Esophagus squamous epithelium (tissue), 5 donors: ENCODE measurements at places on chromosomes 1 and 21.

- DNase-seq = no peak
Observed at GRCh38 chr1:3711780-3712451, 40.3 kb upstream of the CCDC27 start.

GRCh38 chr1:225253784-225254183, 174.1 kb downstream of the LBR start:
- no peak for DNase-seq

GRCh38 chr1:45303520-45304310, 23.0 kb upstream of the HPDL start:
- peak; percentile 88 for DNase-seq

DNA sequence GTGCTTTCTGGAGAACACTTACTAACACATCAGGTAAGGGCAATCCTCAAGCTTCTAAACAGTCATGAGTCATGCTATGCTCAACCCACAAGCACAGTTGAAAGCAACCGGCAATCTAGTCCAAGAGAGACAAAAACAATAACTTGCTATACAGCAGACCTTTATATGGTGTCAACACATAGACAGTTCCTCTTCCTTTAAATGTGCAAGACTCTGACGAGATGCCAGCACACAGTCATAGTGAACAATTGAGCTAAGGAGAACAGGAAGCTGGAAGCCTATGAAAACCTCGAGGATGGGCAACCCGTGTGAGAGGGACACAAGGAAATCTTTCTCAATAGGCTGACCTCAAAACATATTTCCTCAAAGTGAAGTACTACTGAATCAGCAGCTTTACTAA, 5.3 kb downstream of the ADIPOR1 start:
- no peak for DNase-seq

- DNase-seq = no peak
Observed at GRCh38 chr1:18928406-18928805, 26.1 kb upstream of the ALDH4A1 start.

DNA sequence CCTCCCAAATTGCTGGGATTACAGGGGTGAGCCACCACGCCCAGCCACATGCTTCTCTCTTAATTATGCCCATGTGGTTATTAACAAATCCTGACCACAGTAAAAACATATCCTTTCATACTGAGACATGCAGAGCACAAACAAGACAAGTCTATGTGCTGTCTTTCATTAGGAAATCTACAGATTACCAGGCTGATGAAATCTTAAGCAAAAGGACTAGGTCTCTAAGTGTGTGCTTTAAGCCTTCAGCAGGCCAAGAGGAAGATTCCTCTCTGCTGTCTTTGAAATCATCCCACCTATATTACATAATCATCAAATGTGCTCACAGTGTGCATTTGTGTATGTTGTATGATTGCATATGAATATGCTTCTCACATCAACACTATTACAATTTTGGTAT, 419.3 kb downstream of the KCTD3 start:
- no peak for DNase-seq

GRCh38 chr1:34726861-34727260, 28.0 kb upstream of the GJB5 start:
- no peak for DNase-seq

GRCh38 chr1:197666769-197667285, 108.5 kb downstream of the DENND1B start:
- no peak for DNase-seq

- DNase-seq = no peak
Observed at GRCh38 chr1:43235451-43236121, 34.2 kb upstream of the TMEM125 start.

DNA sequence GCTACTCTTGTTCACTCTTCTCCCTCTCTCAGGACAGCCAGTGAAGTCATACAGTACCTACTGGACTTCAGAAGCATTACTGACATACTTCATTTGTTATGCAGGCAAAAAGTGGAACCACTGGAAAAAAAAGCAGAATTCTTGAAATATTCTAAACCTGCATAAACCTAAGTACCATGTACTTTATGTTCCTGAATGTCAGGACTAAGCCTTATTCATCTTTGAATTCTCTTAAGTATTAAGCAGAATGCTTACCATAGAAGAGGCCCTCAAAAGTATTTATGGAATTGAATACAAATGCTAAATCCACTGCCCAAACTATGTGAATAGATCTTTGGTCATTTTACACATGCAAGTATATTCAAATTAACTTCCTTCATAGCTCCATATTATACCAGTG, 7.8 kb downstream of the PSMB2 start:
- DNase-seq = no peak

DNA sequence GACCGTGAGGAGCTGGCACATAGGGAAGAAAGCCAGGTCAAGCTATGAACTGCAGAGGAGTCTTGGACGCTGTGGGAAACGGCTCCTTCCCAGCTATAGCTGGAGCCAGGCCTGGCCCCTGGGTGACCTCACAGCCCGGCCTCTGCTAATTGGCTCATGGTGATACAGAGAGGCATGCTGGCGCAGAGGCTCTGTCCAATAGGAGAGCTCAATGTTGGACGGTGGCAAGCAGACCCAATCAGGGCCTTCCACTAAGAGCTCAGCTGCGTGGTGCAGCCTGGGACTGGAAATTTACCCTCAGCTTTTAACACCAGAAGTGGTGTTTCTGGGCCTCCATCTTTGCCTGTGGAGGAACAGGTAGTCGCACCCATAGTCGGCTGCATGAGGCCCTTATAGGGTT, 64.4 kb upstream of the GRHL3 start:
- no peak for DNase-seq
